ENCODE measurements at places on chromosomes 4 and X.
A peak's percentile ranks its signal among the peaks of the same experiment; 100 is the strongest.

GRCh38 chrX:18537068-18537467 is 111.7 kb downstream of the CDKL5 start:
- no peak for DNase-seq

GRCh38 chr4:25095837-25096236 is 64.4 kb downstream of the SEPSECS start:
- DNase-seq, result no peak

DNA sequence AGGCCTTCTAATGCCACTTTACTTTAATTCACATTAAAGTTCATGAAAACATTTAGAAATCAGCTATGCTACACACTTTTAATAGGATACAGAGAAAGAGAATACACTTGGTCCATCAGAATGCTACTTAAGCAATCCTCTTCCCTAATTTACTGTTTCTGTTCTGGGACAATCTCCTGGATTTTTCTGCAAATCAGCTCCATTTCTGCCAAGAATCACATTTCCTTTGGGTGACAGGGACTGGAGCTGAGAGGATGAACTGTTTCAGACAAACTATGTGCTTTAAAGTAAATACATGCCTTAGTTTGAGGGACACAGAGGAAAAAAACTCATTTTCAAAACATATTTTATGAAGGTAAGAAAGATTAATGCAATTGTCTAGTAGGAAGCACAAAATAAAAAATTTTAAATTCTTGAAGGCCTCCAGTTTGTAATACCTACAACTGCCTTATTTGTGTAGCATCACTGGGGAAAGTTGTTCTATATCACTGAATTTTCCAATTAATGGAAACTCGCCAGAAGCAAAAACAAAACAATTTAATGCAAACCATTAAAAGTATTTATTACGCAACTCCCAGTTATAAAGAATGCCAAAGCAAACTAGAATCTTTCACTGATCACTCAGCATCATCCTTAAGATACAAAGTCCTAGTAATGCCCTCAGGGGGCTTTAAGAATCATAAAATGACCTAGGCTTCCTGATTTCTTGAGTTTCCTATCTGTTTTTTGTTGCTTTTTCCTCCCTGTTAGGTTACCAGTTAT is 36.3 kb downstream of the BCLAF3 start:
- no peak for DNase-seq

GRCh38 chr4:105350859-105351490 is 122.9 kb downstream of the PPA2 start:
- no peak for DNase-seq

- no peak for DNase-seq
These were observed 23.8 kb downstream of the CNOT6L start for GRCh38 chr4:77795326-77795725.

GRCh38 chr4:8319731-8320385 is 50.3 kb downstream of the HTRA3 start:
- peak; percentile 23 for DNase-seq

GRCh38 chrX:45900766-45901615 is 644.2 kb downstream of the ZNF674 start:
- DNase-seq, result peak; percentile 5

DNA sequence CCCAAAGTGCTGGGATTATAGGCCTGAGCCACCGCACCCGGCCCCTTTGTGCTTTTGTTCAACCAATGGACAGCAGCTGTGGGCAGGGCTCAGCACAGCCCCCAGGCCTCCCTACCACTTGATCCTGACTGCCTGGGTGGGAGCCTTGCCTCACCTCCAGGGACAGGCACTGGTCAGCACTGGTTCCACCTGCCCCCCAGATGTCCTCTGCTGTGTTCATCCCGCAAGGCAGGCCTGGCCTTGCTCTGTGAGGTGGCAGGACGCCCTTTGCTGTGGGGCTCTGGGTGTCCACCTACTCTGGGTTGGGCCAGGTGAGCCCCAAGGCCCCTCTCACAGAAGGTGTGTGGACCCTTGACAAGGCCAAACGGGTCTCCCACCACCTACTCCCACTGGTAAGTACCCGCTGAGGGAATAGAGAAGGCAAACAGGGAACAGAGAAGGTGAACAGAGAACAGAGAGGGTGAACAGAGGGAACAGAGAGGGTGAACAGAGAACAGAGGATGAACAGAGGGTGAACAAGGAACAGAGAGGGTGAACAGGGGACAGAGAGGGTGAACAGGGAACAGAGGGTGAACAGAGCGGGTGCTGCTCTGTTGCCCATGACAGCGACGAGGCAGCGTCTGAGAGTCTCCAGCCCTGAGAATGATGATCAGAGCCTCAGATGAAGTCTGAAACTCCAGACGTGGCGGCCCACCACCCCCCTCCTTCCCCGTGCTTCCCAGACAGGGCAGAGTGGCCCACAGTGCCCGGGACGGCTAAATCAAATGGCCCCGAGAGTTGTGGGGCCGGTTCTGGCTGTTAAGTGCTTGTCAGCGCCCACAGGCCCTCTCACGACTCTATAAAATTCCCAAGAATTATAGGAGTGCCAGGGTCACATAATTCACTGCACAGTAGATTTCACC is 55.0 kb upstream of the NKX1-1 start:
- DNase-seq, result no peak

- DNase-seq, result peak; percentile 93
These were observed 208.8 kb downstream of the OR13H1 start for GRCh38 chrX:131752493-131753198.

GRCh38 chr4:181957088-181957487 is 286.1 kb upstream of the TENM3 start:
- DNase-seq, result peak; percentile 69
